Bone marrow (tissue), 2 donors: ENCODE measurements at places on chromosomes 2 and 18.

DNA sequence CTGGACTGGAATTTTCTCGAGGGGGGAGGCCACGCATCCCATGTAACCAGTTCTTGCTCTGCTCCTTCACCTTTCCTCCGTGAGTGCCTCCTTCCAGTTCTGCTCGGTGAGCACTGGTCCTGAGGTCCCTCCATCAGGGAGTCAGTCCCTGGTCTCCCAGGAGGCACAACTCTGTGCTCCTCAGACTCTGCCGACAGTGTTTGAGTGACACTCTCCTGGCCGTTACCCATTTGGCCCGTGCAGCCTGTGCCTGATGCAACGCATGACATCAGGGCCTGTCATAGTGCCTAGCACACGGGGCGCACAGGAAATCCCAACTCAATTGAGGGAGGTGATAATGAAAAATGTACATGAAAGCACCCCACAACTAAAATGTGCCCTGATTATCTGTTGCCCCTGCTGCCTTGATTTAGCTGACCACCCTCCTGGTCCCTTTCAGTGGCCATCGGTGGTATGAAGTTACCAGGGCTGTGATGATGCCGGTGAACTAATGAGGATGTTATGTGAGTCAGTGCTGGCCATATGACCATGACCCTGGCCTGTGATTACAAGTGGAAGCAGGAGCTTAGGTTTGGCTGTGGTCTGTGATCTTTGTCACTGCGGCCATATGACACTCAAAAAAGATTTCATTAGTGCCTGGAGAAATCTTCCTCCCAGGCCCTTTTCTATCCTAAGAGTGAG is 144.6 kb downstream of the TDRD15 start:
- DNase-seq: no peak

DNA sequence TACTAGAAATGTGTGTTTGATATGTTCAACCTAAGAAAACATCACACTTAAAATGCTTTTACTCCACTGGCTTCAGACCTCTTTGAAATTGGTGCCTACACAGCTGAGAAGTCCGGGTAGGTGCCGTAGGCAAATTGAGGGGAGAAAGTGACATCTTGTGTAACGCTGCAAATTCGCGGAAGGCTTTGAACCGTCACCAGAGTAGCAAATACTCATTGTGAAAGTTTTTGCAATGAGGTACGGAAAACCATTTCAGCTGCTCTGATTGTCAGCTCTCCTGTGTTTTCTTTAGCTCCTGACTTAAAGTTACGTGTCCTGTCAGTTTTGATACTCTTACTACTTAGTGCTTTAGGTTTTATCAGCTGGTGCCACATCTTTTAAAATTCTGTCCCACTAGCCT is 224.5 kb downstream of the FAM210A start:
- no peak for DNase-seq

GRCh38 chr2:197198890-197199289 is 111.7 kb downstream of the ANKRD44 start:
- peak; percentile 99 for DNase-seq

- DNase-seq: no peak
Measured at GRCh38 chr2:83971547-83971946, 487.5 kb downstream of the SUCLG1 start.

- no peak for DNase-seq
Measured at GRCh38 chr2:71786291-71787107, 333.1 kb downstream of the DYSF start.

- DNase-seq: no peak
Measured at GRCh38 chr2:22995576-22995975, 389.4 kb upstream of the KLHL29 start.

DNA sequence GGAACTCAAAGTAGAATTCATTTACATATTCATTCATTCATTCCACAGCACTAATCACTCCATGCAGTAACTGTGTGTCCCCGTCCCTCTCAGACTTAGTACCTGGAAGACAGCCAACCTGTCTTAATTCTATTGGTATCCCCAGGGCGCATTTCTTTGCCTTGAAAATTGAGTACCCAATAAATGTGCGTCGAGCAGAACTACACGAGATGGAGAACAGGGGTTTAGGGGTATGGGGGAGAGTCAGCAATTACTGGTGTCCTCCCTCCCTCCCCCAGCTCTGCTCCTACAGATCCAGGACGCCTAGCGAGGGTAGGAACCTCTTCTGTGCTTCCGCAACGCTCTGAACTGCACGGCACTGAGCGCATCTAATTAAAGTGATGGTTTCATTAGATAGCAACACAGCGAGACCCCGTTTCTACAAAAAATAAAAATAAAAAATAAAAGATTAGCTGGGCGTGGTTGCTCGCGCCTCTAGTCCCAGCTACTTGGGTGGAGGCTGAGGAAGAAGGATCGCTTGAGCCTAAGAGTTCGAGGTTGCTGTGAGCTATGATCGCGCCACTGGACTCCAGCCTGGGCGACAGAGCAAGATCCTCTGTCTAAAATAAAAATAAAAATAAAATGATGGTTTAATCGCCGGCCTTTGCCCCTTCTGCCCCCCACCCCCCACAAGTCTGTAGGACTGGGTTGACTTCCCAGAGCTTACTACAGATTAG is 614 bp upstream of the FKBP1B start:
- no peak for DNase-seq

GRCh38 chr2:122136056-122136455 is 380.6 kb downstream of the TSN start:
- peak; percentile 10 for DNase-seq

DNA sequence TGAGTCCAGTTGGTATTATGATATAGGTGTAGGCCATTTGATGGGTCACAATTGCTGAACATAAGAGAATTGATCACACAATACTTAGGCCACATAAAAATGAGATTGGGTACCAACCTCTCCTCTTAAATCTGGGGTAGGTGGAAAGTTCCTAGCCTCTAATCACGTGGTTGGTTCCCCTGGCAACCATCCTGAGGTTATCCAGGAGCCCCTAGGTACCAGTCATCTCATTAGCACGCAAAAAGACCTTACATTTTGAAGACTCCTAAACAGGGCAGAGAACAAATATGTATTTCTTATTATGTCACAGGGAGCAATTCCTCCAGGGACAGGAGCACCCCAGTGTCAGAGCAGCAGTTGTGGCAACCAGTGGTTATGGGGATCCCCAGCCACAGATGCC is 12.7 kb upstream of the SELENOI start:
- DNase-seq: no peak

DNA sequence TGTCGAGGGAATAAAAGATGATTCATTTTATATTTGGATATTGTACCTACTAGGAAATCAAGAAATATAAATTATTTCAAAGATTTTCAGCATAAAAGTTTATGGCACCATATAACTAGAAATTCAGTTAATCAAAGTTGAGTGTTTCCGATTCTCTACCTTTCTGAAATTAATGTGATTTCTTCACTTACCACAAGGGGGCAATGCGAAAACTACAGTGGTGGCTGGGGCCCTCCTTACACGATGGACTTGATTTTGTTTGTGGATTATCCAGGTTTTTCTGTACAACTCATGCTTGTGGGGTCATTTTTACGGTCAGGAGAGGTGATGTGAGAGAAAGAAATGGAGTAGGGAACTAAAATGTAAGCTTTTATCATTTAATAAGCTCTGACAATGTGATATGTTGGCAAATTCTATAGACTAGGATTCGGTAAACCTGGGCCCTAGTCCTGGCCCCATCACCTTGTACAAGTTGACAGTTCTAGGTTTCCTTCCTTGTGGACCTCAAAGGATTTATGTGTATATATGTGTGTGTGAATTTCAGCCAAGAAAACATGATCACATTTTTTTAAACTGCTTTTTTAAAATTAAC is 47.6 kb downstream of the G6PC2 start:
- no peak for DNase-seq

- no peak for DNase-seq
Measured at GRCh38 chr2:216073773-216074172, 7.8 kb downstream of the PECR start.

GRCh38 chr2:104854498-104855220 is 744 bp downstream of the POU3F3 start:
- no peak for DNase-seq

- no peak for DNase-seq
Measured at GRCh38 chr2:149019768-149020167, 18.7 kb upstream of the LYPD6B start.

DNA sequence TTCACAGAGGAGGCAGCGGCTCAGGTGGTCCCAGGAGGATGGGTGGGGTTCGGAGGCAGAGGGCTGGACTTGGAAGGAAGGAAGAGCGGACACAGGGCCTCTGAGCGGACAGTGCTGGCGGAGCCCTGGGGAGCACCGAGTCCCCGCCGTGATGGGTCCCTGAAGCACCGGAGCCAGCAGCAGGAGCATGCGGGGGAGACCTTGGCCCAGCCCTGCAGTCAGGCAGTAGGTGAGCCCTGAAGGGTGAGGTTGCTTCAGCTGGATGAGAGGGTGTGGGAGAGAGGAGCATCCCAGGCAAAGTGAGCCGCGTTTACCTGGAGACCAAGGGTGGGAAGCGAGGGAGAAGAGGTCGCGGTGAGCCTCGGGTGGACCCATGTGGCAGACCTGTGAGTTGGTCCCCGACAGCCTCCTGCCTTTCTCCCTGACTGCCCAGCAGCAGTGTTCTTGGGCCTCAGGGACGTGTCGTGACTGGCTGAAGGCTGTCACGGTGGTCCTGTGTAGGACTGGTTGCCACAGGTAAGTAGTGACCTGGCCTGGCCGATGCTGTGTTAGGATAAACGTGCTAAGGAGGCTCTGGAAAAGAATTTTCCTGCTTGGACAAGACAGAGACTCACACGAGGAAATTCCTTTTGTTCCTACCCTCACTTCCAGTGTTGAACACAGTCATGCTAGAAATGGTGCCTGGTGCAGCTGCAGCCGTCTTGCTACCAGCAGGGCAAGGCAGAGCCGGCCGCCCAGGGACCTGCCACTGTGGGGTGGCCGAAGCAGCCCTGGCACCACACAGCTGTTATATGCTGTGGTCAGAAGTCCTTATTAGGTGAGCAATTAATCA is 73.0 kb downstream of the RRM2 start:
- no peak for DNase-seq

DNA sequence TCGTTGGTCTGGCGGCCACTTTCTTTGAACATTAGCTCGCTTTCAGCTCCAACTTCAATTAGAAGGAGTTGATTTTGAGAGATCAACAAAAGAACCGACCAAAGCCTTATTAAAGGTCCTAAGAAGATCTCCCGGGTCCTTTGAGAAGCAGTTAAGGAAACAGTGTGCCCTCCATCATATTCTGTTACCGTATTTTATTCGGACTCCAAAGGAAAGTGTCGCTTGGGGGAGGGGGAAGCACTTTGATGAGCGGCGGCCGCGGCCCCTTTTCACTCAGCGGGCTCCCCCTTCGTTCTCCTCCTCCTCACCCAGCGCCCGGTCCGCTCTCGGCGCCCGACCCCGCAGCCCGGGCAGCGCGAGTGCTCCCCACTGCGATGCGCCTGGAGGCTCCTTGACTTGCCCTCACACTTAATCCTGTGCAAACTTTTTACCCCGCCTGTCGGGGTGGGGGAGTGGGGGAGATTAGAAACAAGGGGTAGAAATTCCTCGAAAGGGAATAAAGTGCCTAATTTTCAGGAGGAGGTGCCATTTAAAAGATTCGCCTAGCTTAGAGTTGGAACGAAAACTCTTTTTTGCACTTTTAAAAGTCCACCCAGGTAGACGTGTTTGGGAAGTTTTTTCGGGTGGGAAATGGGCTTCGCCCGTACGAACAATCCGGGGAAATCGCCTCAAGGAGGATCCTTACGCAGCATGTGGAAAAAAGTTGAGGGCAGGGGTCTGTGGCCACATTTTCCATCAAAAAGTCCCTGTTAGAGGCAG is 1.2 kb upstream of the OTX1 start:
- DNase-seq: no peak
